ENCODE measurements at places on chromosomes 13 and 19. TPM values are rescaled to one million over a fixed set of nuclear protein-coding genes. Genes with fewer than 3 reads are reported as not detected.

DNA sequence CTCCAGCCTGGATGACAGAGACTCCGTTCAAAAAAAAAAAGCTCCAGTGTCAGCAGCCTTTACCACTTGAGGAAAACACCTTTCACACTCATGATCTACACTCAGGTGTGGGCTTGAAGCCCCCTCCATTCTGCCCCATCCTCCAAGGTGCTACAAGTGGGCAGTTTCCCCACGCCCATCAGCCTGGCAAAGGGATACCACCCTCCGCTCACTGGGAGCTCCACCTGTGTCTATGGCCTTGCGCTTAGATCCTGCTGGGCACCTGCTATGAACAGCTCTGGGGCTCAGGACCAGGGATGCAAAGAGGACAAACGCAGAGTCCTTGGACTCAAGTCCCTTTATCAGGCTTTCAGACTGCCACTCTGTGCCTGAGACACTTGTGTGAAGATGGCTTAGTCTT, 127.8 kb downstream of the CRYL1 start:
- DNase-seq: no peak

DNA sequence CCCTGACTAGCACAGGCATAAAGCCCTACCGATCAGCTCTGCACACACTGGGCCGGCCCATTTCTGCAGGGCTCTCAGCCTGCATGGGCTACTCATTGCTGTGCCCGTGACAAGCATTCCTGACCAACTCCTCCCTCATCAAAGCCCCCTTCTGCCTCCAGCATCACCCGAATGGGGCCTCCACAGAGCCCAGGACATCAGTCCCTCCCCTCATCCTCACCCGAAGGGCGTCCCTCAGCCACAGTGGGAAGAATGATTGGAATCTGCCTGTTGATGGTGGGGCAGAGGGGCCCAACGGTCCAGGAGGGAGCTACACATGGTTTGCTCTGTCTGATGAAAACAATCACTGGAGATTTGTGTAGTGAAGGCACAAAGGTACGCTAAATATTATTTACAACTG, 43.8 kb downstream of the SERP2 start:
- no peak for DNase-seq

GRCh38 chr13:114109641-114110041, 22.8 kb downstream of the RASA3 start:
- no peak for DNase-seq

DNA sequence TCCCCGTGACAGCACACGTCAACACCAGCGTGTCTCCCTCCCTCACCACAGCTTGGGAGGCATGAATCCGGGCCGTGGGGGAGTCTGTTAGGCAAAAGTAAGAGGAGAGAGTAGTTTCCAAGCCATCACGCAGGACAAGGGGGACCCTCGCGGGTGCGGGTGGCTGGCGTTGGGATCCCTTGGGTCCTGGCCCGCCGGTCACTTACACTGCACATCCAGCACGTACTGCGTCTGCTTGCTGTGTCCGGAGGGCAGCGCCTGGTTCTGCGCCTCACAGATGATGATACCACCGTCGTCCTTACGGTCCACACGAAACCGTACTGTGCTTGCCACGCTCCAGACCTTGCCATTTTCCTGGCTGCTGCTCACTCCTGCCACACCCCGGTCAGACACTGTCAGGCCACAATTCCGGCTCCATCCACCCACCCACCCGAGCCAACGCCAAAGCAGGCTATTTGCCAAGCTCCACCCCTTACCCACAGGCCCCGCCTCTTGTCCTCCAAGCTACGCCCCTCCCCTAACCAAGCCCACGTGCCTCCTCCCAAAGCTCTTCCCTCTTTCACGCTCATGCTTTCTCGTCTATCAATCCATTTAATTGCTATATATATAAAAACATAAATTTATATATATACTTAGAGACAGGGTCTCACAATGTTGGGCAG, 6.6 kb upstream of the ZNF428 start:
- DNase-seq: no peak

- no peak for DNase-seq
These were observed 88.5 kb upstream of the C1QTNF9B start for GRCh38 chr13:23985839-23986238.

DNA sequence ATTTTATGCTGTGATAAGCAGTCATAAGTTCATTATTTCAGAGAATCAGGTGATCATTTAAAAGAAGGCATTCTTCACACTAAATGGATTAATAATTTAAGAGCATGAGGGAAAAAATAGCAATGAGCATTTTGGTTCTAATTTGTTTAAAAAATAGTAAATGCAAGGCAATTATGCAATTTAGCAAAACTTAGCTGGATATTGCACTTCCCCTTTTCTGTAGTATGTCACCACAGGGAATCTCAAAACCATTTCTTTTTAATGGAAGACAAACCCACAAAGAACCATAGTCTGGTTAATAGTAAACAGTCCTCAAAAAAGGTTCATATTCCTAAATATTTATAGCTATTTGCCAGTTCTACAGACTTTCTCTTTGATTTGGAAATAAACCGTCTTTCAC, 30.2 kb downstream of the COG6 start:
- no peak for DNase-seq

- no peak for DNase-seq
These were observed 30.6 kb upstream of the ZNF681 start for GRCh38 chr19:23789246-23789645.

- DNase-seq: no peak
These were observed 407 bp upstream of the ZNF550 start for GRCh38 chr19:57560049-57560491.

DNA sequence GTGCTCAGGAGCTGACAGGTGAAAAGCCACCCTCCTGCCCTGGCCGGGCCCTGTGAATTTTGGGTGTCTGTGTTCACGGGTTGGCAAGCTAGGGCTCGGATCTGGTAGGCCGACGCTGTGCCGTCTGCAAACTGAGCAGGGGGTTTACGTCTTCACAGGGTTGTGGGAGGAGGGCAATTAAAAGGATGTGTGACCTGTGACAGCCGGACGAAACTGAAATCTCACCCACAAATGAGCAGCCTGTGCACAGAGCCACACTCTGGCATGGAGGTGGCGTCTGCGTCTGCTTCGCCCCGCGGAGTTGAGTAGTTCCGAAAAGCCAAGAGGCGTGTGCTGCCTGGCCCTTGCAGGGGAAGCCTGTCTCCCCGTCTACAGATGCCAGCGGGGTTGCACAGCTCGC, 117.3 kb downstream of the KDM4B start:
- no peak for DNase-seq

GRCh38 chr19:35232912-35233311, 4.4 kb upstream of the FAM187B start:
- no peak for DNase-seq

DNA sequence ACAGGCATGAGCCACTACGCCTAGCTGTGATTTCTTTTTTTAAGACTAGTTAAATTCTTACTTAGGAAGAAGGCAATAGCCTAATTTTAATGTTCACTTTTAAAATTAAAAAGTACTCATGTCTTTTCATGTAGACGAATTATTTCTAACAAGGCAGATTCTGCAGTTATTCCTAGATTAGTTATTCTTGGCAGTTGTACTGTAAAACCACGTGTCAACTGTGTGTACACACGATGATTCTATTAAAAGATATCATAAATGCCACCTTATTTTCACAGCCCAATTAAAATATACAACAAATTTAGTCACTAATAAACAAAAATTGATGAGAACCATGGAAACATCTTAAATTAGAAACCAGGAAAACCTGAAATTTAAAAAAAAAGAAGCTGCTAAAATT, 10.6 kb upstream of the FOXO1 start:
- no peak for DNase-seq

DNA sequence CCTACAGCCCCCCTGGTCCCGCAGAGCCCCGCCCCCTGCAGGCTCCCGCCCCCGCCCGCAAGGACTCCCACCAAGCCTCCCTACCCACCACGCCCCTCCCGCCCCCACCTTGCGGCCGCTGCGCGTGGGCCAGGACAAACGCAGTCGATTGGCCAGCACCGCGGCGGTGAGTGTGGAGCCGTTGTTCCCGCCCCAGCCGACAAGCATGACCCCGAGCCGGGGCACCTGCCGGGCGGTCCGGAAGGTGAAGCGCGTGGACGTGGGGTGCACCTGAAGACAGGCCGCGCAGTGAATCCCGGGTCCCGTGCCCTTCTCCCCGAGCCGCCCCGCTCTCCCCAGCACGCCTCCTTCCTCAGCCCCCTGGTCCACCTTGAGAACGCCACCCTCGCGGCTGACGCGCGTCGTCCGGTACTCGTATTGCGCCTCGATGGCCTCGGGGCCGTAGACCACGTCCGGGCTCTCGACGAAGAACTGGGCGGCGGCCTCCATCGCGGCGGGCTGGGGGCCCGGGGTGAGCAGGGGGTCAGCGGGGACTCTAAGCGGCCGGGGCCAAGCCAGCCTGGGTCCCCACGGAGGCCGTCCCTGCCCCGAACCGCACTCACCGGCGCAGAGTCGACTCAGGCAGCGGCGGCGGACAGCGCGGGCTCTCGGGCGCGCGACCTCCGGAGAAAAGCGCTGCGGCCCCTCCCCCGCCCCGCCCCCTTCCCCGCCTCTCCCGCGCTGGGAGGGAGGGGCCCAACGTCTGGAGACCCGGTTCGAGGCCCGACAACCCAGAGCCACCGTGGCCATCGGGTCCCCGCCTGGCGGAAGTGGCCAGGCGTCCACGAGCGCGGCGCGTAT, at the start of gene ISYNA1:
Gene ISYNA1, minus strand, starts transcription at position 643 of the 840 bp plus-strand sequence. Its CDS starts 154 bp downstream, at position 489.
- DNase-seq: peak; percentile 59

DNA sequence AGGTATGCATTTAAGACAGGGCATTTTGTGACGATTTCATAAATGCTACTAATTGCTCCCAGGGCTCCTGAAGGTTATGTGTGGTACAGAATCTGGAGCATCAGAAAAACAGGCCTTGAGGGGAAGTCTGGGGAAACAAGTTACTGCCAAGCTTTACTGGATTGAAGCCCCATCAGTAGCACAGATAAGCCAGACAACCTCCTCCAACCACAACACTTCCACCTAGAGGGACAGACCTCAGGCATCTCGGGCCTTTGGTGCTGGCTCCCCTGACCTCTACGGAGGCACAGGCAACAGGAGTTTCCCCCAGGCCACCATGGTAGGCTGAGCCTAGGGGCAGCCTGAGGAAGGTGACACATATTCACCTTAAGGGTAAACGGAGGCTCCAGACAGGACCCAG, 54.1 kb downstream of the ABCC4 start:
- no peak for DNase-seq

- DNase-seq: no peak
These were observed 1563.2 kb upstream of the MIR17HG start for GRCh38 chr13:89784161-89784809.

DNA sequence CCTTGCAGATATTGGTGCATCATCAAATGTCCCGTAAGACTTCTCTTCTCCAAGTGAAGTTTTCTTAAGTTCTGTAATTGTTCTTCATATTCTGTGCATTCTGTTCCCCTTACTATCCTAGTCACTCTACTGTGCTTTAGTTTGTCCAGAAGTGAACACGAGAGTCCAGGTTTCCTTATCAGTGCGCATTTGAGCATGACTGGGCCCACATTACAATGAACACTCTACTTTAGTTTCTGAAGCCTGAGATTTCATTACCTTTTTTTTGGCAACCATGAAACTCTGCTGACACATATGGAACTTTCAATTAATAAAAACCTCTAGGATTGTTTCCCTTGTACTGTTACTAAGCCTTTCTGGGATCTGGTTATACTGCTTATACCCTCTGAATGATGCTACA, 270.0 kb downstream of the KCNRG start:
- DNase-seq: no peak

- no peak for DNase-seq
These were observed 607.3 kb downstream of the UQCRFS1 start for GRCh38 chr19:28605501-28606268.

- no peak for DNase-seq
These were observed 27.2 kb downstream of the ATP4B start for GRCh38 chr13:113630804-113631203.

DNA sequence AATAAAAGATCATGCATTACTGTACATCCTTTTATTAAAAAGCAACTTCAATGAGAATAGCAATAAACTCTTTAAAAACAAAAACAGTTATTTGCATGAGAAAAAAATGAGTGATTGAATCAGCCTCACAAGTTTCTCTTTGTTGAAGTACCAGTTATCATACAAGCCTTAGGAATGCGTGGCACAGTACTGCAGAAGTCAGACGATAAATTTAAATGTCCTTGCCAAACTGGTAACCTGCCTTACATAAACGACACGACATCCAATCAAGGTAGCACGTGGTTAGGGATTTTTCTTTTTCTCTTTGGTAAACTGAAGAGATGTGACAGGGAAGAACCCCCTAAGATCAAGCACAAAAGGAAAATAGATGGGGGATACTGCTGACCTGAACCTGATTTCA, 251.0 kb downstream of the KLF12 start:
- DNase-seq: no peak

GRCh38 chr19:53927739-53928138, 18.7 kb downstream of the CACNG7 start:
- peak; percentile 52 for DNase-seq

DNA sequence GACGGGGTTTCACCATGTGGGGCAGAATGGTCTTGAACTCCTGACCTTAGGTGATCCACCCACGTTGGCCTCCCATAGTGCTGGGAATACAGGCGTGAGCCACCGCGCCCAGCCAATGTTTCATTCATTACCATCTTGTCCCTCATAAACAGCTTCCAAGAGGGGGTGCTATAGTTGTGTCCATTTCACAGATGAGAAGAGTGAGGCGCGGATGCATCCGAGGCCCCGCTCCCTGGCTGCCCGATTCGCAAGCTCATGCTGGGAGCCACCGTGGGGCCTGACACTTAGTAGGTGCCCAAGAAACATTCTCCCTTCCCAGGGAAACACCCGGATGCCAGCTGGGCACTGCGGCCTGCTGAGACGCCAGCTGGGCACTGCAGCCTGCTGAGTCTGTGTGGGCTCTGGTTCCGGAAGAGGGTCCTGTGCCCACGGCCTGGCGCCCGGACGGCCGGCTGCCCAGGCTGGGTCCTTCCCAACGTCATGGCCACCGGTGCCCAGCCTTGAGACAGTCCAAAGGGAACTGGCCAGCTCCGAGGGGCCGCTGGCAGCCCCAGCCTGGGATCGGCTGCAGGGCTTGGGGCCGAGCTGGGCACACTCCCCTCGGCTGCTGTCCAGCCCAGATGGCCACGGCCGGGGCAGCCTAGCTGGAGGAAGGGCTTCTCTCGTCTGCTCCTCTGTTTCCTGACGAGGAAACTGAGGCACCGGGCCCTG, 54.7 kb downstream of the NFIC start:
- no peak for DNase-seq

GRCh38 chr19:42316223-42317211, 3.4 kb downstream of the TMEM145 start:
- DNase-seq: no peak

GRCh38 chr13:87497426-87497825, 173.7 kb upstream of the SLITRK5 start:
- DNase-seq: no peak

Gene PTGER1
- total RNA-seq: 2.0 TPM

Gene COL5A3
- total RNA-seq: 10.3 TPM

Gene CFAP97D2
- total RNA-seq: 3.7 TPM

Gene MIR17HG
- total RNA-seq: 5.7 TPM

Gene ZNF222
- 5.9 TPM for total RNA-seq

Gene KLF5
- total RNA-seq: 58.6 TPM

Gene APOC1
- total RNA-seq: 14.0 TPM

Gene LCP1
- 227 TPM for total RNA-seq

Gene SLC5A5
- 0.95 TPM for total RNA-seq

Gene ATXN8OS
- not detected for total RNA-seq

Gene PINLYP
- 8.9 TPM for total RNA-seq

Data from lung (tissue), 17 donors.